ENCODE measurements at places on chromosomes 1 and 21.

DNA sequence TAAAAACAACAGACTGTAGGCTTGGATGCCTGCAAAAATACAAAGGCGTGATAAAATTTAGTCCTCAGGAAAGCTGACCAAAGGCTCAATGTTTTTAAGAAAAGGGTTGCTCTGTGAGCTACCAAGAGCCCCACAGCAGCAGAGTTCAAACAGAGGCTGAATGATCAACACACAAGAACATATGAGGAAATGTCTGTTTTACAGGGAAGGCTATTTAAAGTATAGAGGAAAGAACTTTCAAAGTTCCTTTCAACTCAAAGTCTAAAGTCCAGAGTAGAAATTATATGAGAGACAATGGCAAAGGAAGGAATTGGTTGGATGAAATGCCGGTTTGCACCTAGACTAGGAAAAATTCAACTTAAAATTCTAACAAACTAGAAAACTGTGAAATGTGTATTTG, 8.6 kb downstream of the CLSTN1 start:
- ATAC-seq: no peak

DNA sequence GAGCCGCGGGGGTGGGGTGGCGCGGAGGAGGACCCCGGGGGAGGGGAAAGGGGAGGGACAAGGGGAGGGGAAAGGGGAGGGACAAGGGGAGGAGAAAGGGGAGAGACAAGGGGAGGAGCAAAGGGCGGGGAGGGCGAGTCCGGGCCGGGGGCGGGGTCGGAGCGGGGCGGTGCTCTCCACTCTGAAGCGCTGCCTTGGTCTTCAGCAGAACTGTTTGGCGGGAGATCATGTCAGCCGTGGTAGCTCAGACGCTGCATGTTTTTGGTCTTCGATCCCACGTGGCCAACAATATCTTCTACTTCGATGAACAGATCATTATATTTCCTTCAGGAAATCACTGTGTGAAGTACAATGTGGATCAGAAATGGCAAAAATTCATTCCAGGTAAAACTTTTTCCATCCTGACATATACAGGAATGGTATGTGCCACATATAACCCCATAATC, 420 bp downstream of the CFAP57 start:
- peak; percentile 73 for ATAC-seq

GRCh38 chr1:61568460-61569302, 156.3 kb downstream of the TM2D1 start:
- ATAC-seq: no peak

GRCh38 chr1:212152308-212152693, 116.8 kb downstream of the DTL start:
- ATAC-seq: no peak
